ENCODE measurements at places on chromosomes 11 and 22.

- DNase-seq: no peak
Observed at GRCh38 chr11:69310934-69311766, 17.2 kb downstream of the MYEOV start.

- no peak for DNase-seq
Observed at GRCh38 chr22:18909556-18909955, 3.4 kb downstream of the DGCR6 start.

GRCh38 chr11:30423279-30423648 lies 100.4 kb downstream of the ARL14EP start:
- no peak for DNase-seq

DNA sequence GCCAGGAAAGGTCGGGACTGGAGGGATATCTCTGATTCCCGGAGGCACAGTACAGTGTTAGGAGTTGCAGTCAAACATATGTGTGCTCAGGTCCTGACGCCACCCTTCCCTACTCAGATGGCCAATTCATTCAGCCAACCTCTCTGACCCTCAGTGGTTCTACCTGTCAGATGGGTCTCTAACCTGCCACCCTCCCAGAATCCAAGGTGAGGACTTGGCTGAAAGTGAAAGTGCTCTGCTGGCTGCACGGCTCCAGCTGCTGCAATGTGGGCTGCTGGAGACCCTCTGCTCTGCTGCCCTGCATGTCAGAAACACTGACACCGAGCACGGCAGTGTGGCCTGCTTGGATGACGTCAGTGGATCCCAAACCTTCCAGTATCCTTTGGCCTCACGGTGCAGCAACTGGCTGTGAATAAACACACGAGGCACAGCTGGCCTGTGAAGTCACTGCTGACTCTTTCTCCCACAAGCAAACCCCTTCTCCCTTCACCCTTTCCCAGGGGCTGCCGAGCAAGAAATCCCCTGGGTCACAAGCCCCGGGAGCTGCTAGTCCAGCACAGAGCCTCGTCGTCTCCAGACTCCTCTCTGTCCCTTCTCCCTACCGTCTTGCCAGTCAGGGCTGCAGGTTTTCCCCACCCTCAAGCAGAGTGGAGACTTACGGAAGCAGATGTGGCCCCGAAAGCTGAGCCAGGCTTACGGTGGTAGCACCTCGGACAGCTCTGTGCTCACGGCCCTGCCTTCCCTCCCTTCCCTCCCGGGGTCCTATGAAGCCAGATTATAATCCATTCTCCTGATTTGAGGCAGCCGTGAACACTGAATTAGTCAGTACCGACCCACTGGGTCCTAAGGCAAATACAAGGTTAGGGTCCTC lies 24.3 kb downstream of the KIAA0930 start:
- DNase-seq: no peak

- no peak for DNase-seq
Observed at GRCh38 chr22:49356428-49356827, 471.2 kb downstream of the BRD1 start.

DNA sequence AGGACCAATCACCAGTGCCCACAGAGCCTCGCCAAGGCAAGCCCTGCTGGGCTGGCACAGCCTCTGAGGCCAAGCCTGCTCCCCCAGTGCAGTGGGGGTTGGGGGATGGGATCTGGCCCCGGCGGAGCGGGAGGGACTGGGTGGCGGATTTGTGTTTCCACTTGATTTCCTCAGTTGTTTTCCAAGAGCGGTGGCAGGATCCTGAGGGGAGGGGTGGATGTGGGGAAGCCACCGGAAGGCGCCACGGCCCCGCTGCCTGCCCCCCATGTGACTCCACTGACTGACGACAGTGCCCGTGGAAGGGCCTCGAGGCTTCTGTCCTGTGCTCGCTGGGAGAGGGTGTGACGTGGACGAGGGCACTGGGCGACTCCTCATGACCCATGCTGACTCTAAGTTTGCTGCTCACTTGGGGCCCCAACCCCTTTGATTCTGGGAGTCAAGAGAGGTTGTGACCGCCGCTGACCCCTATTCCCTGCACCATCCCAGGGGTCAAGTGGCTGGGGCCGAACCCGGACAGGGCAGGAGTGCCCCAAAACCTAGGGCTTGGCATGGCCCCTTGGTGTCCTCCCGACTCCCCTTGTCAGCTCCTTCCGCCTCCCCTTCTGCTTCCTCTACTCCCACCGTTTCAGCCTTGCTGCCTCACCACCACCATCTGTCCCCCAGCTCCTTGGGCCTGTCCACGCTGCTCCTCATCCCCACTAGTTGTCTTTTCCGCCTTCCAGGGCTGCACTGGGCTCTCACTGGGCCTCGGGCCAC lies 23.5 kb upstream of the PICK1 start:
- DNase-seq: no peak

DNA sequence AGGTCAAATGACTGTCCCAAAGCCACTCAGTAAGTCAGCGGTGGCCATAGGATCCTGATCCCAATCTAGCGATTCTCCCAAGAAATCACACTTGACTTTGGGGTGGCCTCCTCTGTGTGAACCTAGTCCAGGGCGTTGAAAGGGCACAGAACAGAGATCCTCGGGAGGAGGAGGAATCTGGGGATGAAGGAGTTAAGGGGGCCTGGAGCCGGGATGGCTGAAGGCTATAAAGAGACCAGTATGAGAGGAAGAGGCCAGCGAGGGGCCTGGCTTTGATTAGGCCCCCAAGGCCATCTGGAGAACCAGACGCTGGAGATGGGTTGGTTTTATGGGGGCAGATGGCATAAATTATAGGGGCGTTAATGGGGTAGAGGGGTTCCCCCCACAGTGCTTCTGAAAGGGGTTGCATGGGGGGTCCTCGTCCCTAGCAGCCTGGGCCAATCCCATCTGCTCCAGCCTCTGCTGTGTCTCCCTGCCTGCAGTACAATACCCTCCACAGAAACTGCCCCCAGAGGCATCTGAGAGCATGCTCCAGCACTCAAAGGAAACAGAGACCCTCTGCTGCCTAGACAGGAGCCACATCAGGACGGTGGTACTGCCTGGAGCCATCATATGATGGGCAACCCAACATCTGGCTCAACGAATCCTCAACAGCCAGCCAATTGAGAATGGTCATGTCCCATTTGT lies 35.2 kb upstream of the TRIM29 start:
- no peak for DNase-seq

DNA sequence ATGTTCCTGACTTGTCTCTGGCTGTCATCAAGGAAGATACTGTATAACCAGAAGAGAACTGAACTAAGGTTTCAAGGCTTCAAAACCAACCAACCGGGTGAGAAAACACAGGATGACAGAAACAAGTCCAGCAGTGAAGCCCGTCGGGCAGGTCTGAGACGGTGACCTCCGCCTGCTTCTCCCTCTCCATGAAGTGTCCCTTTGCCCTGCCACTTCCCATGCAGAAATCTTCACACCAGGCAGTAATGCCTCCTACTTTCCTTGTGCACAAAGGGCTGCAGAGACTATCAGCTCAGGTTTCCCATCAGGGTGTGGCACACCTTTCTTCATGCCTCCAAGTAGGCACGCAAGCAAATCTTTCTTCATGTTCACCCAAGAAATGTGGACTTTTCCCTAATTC lies 24.2 kb downstream of the PRDM10 start:
- DNase-seq: no peak

DNA sequence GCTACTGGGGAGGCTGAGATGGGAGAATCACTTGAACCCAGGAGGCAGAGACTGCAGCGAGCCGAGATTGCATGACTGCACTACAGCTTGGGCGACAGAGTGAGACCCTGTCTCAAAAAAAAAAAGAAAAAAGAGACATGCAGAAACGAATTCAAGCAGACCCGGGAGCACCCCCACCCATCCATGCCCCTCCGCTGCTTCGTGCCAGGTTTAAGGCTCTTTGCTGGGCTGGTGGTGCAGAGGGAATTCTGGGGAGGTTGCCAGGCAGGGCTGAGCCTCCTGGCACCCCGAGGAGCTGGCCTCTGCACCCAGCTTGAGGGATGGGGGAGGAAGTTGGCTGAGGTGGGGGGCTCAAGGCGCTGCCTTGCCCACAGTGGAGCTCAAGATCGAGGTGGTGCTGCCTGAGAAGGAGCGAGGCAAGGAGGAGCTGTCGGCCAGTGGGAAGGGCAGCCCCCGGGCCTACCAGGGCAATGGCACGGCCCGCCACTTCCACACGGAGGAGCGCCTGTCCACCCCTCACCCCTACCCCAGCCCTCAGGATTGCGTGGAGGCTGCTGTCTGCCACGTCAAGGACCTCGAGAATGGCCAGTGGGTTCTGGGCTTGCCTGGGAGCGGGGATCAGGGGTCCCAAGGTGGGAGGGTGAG lies 6.0 kb downstream of the AIFM3 start:
- DNase-seq: no peak

GRCh38 chr11:93482556-93482955 lies 60.6 kb downstream of the SMCO4 start:
- DNase-seq: no peak

- DNase-seq: no peak
Observed at GRCh38 chr22:17893900-17894535, 119.7 kb upstream of the BID start.

DNA sequence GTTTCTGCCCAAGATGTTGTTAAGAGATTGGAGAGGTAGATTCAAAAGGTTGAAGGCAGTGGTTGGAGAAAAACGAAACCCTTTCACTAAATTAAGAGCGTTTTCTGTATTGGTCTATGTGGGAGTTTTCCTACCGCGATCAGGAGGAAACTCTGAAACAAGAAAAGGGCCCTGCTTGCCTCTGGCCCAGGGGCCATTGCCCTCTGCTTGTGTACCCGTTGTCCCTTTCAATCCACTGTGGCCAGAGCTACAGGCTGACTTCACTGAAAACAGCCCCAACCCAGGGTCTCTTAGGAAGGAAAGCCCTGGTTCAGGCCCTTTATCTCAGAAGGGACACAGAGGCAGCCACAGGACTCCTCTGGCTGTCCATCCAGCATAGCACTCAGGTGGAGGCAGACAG lies 99.1 kb downstream of the CSNK2A3 start:
- DNase-seq: no peak

DNA sequence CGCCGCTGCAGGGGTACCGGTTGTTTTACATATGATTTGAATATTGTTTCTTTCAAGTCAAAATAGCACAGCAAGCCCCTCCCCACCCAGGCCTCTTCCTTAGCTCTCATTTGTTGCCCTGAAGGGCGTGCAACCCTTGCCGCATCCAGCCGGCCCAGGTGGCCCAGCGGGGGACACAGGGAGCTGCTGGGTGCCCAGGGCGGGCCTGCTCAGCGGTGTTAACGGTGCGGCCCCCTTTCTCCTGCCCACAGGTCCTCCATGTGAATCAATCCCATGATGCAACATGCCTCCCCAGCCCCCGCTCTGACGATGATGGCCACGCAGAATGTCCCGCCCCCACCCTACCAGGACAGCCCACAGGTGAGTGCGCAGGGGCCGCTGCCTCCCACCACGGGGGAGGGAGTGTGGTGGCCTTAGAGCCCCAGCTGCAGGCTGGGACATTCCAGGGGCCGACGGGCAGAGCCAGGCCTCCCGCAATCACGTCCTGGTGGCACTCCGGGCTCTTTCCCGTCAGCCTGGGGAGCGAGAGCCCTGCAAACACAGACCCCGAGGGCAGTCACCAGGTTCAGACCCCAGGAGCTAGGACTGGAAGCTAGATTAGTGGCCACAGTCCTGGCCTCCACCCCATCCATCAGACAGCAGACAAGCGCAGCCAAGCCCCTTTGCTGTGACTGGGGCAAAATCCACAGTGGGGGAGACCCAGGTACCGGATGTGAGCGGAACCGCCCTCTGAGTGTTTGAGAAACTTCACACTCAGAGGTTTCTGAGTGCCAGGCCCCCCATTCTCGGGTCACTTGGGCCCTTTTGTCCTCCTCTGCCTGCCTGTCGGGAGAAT lies 144.8 kb downstream of the FEZ1 start:
- DNase-seq: no peak

DNA sequence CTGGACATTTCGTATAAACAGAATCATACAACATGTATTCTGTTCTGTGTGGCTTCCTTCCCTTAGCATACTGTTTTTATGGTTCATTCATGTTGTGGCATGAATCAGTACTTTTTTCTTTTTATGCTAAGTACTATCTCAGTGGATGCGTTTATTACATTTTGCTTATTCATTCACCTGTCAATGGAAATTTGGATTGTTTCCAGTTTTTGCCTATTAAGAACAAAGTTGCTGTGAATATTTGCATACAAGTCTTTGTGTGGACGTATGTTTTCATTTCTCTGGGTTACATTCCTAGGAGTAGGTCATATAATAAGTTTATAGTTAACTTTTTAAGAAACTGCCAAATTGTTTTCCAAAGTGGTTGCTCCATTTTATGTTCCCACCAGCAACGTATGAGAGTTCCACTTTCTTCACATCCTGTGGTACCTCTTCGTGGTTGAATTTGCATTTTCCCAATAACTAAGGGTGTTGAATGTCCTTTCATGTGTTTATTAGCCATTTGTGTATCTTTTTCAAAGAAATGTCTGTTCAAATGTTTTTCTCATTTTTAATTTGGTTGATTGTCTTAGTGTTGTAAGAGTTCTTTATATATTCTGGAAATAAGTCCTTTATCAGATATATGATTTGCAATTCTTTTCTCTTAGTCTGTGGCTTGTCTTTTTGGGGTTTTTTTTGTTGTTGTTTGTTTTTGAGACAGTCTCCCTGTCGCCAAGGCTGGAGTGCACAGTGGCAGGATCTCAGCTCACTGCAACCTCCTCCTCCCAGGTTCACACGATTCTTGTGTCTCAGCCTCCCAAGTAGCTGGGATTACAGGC lies 46.0 kb upstream of the MICAL2 start:
- no peak for DNase-seq

- DNase-seq: no peak
Observed at GRCh38 chr22:29313576-29314466, 1.7 kb downstream of the RASL10A start.

DNA sequence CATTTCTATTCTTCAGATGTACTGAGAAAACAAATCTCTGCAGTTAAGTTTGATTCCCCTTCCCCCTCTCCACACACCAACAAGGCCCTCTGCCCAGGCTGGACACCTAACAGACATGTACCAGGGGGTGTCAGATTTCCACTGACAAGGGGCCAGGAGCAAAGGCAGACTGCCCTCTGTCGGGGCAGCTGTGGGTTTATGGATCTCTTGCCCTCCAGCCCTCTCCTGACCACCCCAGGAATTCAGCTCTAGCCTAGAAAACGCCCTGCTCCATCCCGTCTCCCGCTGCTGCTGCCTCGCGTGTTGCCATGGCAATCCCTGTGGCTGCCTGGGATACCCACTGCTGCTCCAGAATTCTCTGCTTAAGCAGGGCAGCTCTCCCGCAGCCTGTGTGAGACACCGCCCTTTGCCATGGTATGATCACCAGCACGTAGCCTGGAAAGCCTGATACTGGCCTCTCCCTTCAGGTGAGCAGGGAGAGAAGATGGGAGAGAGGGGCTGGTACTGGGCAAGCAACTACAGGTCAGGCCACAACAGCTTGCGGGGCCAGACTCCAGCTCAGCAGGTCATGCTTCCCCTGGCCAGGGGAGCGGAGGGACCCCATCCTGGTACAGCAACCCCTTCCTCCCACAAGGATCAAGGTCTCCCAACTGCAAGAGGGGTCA lies 41.6 kb downstream of the BUD13 start:
- DNase-seq: no peak

Data from HS-5 (cell line).